Neural cell (in vitro differentiated cells): ENCODE measurements at places on chromosomes 7 and 10. TPM values are rescaled to one million over a fixed set of nuclear protein-coding genes. Genes with fewer than 3 reads are reported as not detected.

LIPM gene
- not detected in 2 replicates for polyA plus RNA-seq

ANKRD61 gene
- not detected in 2 replicates for polyA plus RNA-seq

RPA3 gene
- 44.6 and 50.1 TPM in 2 replicates for polyA plus RNA-seq

AKR1C8 gene
- 0.54 TPM in 1 of 2 replicates, not detected in the other for polyA plus RNA-seq

HECW1 gene
- 11.7 and 13.8 TPM in 2 replicates for polyA plus RNA-seq

TRIM56 gene
- 0.01 and 0.12 TPM in 2 replicates for polyA plus RNA-seq

TMEM270 gene
- not detected in 2 replicates for polyA plus RNA-seq

PTCD1 gene
- 4.0 and 5.7 TPM in 2 replicates for polyA plus RNA-seq
